Activated T-helper 1 cell treated with anti-CD3 and anti-CD28 coated beads, Interleukin-12 subunit alpha, Interleukin-12 subunit beta, Interleukin-2, Interleukin-4 antibody, amounts not matched to agents 30 ng/mL and 10 ng/mL and 1 ng/mL, durations not matched to agents 14 hours and 24 hours and 36 hours (primary cell): ENCODE measurements at places on chromosomes 16 and 17. TPM values are rescaled to one million over a fixed set of nuclear protein-coding genes. Genes with fewer than 3 reads are reported as not detected.

CDH5 gene
- total RNA-seq, result not detected in 2 replicates

KRTAP4-4 gene
- total RNA-seq, result not detected in 2 replicates

C17orf113 gene
- total RNA-seq, result 0.05 TPM in 2 replicates

DDX42 gene
- 147 and 149 TPM in 2 replicates for total RNA-seq

ZNF597 gene
- 2.6 TPM in 2 replicates for total RNA-seq

TEX19 gene
- total RNA-seq, result 0.10 TPM in 1 of 2 replicates, not detected in the other

CMTM1 gene
- total RNA-seq, result 12.5 and 13.9 TPM in 2 replicates

HBM gene
- total RNA-seq, result not detected in 2 replicates

IKZF3 gene
- 22.8 and 25.1 TPM in 2 replicates for total RNA-seq

DNA sequence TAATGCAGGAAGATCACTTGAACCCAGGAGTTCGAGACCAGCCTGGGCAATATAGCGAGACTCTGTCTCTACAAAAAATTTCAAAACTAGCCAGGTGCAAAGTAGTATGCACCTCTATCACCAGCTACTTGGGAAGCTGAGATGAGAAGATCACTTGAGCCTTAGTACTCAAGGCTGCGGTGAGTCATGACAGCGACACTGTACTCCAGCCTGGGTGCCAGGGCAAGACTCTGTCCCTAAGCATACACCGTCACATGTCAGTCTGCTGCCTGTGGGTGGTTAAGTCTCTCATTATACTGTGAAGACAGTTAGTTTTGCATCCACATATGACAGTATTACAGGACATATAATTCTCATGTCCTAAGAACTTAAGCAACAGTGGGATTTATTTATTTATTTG is 21.8 kb downstream of the NMRAL1 start:
- DNase-seq, result no peak

- no peak for DNase-seq
Observed at GRCh38 chr16:85750827-85751697, at the start of gene C16orf74. Gene C16orf74, minus strand, starts transcription at chr16:85751096. Its CDS starts 15,879 bp downstream, at chr16:85735217.

GRCh38 chr16:74721716-74722115 is 21.1 kb upstream of the MLKL start:
- no peak for DNase-seq

DNA sequence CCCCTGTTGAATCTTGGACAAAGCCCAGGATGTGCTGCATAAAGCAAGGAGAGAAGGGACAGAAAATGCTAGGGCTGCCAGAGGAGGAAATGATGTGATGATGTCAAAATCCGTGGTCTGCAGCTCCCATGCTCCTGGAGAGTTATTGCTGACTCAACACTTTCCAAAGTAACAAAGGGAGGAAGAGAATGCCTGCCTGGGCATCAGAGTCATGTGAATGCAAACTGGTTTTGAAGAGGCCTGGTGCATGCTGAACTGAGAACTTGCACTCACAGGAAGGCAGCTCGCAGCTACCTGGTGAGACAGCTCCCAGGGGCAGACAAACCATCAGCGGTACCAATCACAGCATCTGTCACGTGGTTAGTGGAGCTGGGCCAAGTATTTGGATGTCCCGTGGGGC is 2.8 kb downstream of the MARVELD3 start:
- DNase-seq, result no peak

DNA sequence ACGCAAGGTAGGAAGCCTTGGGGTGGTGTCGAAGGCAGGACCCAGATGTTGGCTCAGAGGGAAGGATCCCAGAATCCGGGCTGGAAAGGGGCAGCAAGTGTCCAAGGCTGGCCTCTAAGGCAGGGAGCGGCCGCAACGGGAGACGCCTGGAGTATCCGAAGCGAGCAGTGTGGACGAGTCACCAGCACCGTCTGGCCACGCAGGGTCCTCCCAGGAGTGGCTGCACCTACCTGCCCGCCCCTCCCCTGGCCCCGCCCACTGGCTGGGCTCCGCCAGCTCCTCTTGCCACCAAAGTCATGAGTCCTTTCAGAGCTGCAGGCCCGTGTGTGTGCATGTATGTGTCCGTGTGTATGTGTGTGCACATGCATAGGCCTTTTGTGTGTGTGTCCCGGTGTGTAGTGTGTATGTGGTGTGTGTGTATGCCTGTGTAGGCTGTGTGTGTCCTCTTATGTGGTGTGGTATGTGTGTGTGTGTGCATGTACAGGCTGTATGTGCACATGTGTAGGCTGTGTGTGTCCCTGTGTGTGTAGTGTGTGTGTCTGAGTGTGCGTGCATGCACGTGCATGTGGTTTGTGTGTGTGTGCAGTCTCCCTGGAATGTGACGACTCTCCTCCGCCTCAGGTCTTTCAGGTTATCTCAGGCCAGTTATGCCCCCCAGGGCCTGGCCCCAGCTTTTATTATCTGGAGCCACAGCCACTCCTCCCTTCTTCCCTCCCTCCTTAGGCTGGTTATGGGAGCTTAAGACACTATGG is at the start of gene PRSS8:
TSS of gene PRSS8 (minus strand) at position 193 of the 752 bp plus-strand sequence. CDS start 229 bp downstream, outside the sequence.
- no peak for DNase-seq

DNA sequence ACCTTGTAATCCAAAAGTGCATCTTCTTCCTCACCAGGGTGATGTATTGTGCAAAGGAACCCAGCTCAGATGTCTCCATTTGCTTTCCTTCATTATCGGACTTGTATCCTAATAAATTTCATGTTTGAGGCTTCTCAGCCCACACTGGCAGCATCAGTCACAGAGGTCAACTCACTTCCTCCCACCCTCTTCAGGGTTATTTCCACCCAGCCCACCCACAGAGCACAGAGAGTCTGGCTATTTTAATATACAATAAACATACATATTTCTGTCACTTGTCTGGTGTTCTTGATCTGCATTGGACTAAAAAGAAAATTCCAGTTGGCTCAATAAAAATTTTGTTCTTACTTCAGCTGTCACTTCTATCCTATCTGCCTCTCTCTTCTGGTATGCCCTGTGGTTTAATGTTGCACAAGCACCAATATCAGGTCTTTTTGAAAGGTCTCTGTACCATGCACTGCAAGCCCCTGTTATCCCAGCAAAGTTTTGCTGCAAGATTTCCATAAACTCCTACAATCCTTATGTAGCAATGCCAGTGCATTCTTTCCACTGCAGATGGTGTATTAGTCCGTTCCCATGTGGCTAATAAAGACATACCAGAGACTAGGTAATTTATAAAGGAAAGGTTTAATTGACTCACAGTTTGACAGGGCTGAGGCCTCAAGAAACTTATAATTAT is 201.8 kb downstream of the CDH11 start:
- DNase-seq, result no peak

- DNase-seq, result no peak
Observed at GRCh38 chr17:13840254-13840653, 229.1 kb upstream of the COX10 start.

DNA sequence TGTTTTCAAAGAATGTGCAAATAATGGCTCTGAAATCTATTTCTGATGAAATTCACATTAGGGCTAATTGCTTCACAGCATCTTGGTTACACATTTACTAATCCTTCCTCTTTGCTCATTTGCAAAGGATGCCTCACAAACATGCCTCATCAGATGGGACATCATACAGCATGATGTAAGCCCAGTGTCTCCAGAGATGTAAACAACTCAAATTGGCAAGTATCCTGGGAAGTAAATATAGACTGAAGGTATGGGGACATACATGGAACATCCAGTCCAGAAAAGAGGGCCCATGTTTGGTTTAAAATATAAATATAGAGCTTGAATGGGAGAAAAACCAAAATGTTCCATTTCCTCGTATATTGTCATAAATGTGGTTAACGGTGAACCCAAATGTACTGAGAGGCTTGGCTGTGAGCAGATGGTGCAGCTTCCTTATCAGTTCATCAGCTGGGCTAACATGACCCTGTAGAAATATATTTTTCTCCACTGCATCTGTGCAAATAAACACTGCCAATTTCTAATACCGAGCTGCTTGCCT is 142.9 kb upstream of the NUDT7 start:
- no peak for DNase-seq

GRCh38 chr16:24309258-24310142 is 53.4 kb downstream of the CACNG3 start:
- no peak for DNase-seq

- no peak for DNase-seq
Observed at GRCh38 chr16:31527734-31528274, at the start of gene AHSP. Gene AHSP, plus strand, starts transcription at chr16:31527900. Its CDS starts 240 bp downstream, at chr16:31528140.

DNA sequence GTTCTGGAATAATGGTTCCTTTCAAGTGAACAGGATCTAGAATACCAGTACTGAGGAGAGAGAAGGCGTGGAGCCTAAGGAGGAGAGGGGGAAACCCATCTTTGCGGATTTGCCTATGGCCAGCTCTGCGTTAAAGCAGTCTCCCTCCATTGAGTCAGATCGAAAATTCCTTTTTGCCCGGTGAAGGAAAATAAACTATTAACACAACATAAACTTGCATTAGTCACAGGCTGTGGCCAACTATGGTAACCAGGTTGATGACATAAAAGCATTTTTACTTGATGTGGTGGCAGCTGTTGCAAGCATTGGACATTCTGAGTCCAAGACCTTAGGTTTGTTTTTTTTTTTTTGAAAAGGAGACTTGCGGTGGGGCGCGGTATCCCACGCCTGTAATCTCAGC is 8.9 kb downstream of the LDAF1 start:
- no peak for DNase-seq
